ENCODE measurements at places on chromosomes 7 and 10.

DNA sequence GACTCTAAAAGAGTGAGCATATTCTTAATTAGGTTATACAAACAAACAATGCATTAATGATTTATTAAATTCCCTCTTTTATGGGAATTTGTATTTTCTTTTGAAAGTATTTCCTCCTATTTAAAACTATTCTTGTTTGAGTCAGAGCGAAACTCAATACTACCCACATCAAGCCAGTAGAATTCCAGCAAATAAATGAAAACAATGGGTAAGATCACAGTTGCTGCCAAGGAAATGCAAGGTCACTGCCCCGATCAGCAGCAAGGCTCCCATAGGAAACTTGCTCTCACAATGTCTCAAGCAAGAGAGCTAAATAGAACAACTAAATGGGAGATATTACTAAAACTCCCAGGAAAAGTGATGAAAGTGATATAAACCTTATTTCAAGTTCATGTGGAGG, 206.3 kb downstream of the THSD7A start:
- no peak for DNase-seq

DNA sequence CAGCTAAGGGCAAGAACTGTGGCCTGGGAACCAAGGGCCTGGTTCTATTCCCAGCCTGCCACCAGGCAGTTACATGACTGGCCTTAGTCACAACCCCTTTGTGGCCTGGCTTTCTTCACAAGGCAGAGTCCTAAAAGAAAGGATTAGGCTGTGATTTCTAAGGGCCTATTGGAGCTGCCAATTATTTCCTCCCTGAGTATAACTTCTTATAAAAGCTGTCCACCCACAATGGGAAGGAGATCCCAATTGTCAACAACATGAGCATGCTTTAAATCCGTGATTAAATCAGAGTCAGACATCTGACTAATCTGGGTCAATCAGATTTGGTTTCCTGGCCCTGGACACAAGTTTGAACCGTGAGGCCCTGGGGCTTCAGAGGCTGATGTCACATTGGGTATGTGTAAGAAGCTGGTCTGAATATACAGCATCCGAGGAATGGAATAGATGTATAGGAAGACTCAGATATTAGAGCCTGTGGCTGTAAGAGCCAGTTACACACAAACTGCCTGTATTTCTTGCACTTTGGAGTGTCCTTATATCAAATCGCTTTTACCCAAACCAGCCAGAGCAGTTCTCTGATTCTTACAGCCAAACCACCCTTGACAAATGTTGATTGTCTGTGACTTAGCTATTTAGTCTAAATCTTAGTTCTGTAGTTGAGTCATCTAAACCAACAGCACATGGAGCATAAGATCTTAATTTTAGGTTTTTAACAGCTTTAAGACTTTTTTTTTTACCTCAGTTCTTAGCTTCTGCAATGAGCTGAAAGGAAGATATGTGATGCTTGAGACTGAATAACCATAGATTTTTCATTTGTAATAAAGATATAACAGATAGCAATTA, 61.3 kb downstream of the ABCB4 start:
- DNase-seq, result no peak

- DNase-seq, result no peak
Observed at GRCh38 chr7:37732888-37733287, 49.3 kb downstream of the GPR141 start.

DNA sequence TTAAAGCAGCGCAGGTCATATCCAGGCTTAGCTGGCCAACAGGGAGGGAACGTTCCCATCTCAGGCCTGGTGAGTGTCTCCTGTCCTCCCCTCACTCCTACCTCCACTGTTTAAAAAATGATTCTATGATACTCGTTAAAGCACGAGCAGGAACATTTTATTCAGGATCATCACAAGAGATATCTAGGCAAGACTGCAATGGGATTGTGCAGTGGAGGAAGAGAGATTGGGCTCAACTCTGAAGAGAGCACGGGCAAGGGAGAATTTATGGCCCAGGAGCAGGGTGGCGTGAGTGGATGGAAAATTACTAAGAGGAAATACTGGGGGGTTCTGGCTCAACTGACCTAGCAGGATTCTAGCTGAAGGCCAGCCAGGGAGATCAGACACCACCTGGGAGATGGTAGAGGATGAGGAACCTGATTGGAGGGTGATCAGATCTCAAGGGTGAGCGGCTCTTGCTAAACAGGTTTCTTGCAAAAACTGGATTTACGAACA, 9.0 kb upstream of the HSPB1 start:
- no peak for DNase-seq

GRCh38 chr7:68893411-68893810, 704.9 kb upstream of the AUTS2 start:
- DNase-seq, result no peak

- no peak for DNase-seq
Observed at GRCh38 chr10:106565546-106565945, 599.0 kb downstream of the SORCS1 start.

DNA sequence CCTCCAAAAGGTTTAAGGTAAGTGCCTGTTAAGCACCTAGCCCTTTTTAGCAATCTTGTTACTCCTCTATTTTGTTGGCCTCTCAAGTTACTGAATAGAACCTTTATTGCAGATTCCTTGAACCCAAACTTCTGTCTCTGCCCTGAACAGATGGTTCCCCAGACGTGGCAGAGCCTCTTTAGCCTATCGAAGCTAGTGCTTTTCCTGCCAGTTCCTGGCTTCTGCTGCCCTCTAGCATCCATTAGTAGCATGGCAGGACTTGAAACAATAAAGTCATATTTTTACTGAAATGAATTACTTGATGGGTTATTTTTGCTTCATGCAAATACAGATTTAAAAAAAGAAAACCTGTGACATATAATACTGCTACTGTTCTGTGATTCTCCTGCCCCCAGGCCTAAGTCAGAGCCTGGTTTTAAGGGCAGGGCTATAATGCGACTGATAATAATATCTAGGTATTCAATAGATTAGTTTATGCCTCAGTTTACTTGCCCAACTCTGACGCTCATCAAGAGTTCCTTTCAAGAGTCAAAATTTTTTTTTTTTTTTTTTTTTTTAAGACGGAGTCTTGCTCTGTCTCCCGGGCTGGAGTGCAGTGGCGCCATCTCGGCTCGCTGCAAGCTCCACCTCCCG, 84.3 kb upstream of the PHF14 start:
- peak; percentile 49 for DNase-seq

DNA sequence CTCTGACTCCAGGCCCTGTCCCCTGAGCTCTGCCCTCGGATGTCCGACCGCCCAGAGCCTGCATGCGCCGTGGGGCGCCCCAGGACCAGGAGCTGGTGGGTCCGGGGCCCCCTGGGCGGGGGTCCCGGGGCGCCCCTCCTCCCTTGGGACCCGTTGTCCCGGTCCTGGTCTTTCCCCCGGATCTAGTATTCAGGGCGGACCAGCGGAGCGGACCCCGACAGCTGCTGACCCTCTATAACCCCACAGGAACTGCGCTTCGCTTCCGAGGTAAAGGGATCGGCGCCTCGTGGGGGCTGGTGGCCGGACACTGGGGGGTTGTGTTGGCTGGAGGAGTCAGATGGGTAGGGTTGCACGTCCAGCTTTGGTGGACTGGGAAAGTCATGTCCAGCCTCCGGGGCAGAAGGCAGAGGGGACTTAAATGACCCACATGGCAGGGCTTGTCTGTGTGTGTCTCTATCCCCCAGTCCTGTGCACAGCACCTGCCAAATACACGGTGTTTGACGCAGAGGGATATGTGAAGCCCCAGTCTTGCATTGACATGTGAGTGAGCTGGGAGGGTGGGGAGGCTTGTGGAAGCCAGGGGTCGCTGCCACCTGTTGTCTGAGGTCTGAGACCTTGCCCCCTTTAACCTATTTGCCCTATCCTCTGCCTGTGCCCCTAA, 520 bp downstream of the MOSPD3 start:
- no peak for DNase-seq

DNA sequence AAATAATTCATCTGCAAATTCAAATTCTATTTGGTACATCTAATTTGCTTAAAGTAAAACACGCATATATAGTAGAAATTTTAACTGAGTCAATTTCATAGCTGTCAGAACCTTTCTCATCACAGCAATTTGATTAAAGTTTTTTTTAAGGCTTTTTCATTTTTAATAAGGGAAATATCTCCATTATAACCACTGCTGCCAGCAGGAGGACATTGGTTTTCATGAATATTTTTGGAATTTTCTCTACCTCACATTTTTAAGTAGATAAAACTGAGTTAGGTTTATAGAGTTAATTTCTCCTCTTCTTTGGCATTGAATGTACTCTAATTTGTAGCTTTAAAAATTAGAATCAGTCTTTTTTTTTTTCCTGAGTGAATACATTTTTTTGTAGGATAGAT, 82.2 kb downstream of the ST7 start:
- no peak for DNase-seq

GRCh38 chr7:510782-511281, 8.8 kb downstream of the PDGFA start:
- no peak for DNase-seq

- DNase-seq, result no peak
Observed at GRCh38 chr10:131685007-131685406, 215.8 kb upstream of the PPP2R2D start.

- DNase-seq, result no peak
Observed at GRCh38 chr10:43257347-43258210, 9.3 kb downstream of the RASGEF1A start.

GRCh38 chr10:22856444-22857074, 71.3 kb upstream of the ARMC3 start:
- no peak for DNase-seq

GRCh38 chr7:34128762-34129161, 223.4 kb downstream of the BMPER start:
- DNase-seq, result no peak

DNA sequence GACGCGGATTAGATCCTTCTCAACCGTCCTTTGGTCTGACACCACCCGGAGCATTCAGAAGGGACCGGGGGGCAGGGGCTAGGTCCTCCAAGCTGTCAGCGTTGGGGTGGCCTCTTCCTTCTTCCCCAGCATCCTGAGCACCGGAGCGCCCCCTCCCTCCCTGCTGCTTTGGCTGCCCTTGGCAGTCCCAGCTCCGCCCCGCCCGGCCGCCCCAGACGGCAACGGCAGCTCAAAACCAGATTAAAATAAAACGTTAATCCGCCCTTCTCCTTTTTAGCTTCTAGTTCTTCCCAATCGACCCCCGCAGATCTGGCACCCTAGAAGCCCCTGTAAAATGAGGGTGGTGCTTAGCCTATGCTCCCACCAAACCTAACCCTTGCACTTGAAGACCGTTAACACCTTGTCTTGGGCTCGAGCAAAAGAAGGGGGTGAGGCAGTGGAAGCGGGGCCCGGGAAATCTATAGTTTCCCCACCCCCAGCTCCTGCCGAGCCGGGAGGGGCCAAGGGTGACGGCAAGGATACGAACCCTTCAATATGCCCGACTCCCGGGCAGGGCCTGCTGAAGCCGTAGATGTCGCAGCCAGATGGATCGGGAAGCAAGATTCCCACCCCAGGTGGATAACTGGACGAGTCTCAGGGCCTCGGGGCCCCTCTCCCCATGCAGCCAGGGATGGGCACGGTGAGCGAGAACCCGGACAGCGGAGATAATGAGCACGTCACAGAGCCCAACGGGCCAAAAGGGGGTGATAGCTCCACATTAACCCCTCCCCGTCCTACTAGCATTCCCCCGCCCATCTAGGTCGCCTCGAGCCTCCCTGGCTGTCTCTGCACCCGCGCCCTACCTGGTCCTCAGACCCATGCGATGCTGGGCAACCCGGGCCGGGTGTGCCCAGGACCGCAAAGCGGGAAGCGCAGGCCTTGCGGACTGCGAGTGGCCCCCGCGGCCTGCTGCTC, 169.7 kb downstream of the NRF1 start:
- no peak for DNase-seq

GRCh38 chr7:90412458-90413184, 9.4 kb downstream of the CLDN12 start:
- DNase-seq, result peak; percentile 9

DNA sequence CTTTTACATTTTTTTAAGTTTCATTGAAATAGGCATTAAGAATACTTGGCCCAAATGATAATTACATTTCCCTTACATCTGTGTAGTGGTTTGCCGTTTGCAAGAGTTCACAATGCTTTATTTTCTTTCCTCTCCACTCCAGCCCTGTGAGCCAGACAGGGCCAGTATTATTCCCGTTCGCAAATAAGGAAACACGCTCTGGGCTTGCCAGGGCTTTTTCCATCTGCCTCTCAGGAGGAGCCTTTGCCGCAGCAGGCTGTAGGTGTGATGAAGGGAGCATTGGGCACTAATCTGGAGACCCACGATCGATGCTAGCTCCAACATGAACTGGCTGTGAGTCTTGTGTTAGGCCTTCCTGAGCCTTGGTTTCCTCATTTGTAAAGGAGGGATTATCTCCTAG, 154.4 kb downstream of the GALNT17 start:
- DNase-seq, result no peak

DNA sequence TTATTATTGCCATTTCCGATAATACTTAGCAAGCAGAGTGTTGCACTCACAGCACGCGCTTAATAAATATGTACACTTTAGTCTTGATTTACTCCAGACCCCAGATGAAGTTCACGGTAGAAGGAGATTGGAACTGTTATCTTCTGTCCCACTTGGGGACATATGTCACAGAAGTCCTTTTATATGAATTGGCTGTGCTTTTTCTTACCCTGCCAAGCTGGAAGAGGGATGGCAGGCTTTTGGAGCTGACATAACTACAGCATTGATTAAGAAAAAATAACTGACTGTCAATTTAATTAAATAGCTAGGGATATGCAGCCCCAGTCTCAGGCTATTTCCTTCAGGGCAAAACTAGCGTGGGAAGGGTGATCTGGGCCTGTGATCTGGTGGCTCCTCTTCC, 182.2 kb downstream of the SH2D4B start:
- DNase-seq, result no peak

DNA sequence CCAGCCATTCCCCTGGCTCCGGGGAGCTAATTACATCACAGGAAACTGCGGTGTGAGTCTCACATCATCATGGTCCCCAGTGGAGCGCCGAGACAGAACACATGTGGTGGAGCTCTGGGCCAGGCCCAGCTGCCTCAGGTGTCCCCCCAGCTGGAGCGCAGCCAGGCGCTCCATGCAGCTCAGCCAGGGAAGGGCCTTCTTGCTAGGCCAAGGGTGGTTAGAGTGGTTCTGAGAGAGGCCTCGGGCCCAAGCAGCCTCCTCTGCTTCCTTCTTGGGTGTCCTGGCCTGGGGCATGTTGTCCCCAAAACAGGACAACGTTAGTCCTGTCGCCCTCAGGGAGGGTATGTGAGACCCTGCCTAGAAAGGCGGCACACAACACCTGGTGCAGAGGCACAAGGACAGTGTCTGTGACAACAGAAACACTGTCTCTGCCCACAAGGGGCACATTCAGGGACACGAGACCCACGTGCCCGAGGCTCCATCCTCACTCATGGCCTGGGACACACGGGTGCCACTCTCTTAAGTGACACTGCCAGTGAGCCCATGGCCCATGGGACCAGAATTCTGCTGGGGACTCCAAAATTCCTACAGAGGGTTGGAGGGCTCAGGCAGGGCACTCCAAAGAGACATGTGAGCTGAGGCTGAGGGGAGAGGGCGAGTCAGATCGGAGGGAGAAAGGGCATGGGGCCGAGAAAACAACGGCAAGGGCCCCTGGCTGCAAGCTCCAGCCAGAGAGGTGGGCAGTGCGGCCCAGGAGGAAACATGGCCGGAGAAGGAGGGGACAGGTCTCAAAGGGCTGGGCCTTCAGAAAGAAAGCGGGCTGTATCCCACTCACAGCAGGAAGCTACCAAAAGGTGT, 37.0 kb upstream of the RET start:
- no peak for DNase-seq

GRCh38 chr10:84665883-84666463, 337.6 kb downstream of the CCSER2 start:
- no peak for DNase-seq

Data from CD4-positive, alpha-beta T cell treated with Interleukin-12 subunit alpha and Interleukin-12 subunit beta, for 1 hour (primary cell).